Cardiac ventricle fibroblast (primary cell): ENCODE measurements at places on chromosomes 7 and 10. TPM values are rescaled to one million over a fixed set of nuclear protein-coding genes. Genes with fewer than 3 reads are reported as not detected.

CTTNBP2 gene
- 0.15 and 0.37 TPM in 2 replicates for total RNA-seq

NDUFA5 gene
- 25.3 and 34.2 TPM in 2 replicates for total RNA-seq

RARRES2 gene
- total RNA-seq = 24.6 and 30.5 TPM in 2 replicates

LRIT1 gene
- total RNA-seq = not detected in 2 replicates

ACHE gene
- total RNA-seq = not detected in 2 replicates

CHN2 gene
- 0.37 and 0.93 TPM in 2 replicates for total RNA-seq

GPR15LG gene
- total RNA-seq = not detected in 2 replicates

LIPM gene
- total RNA-seq = not detected in 2 replicates

GLI3 gene
- 11.1 and 12.9 TPM in 2 replicates for total RNA-seq

SUN3 gene
- total RNA-seq = not detected in 2 replicates

SNCG gene
- 6.4 and 9.0 TPM in 2 replicates for total RNA-seq

VWDE gene
- not detected in 2 replicates for total RNA-seq

MOGAT3 gene
- not detected in 2 replicates for total RNA-seq

PNLIP gene
- total RNA-seq = not detected in 2 replicates

PAPOLB gene
- 0.24 TPM in 1 of 2 replicates, not detected in the other for total RNA-seq

PLAU gene
- total RNA-seq = 34.6 and 39.9 TPM in 2 replicates

SPDYE16 gene
- 0.75 TPM in 1 of 2 replicates, not detected in the other for total RNA-seq

LIPJ gene
- not detected in 2 replicates for total RNA-seq

ATOH7 gene
- total RNA-seq = not detected in 2 replicates

AMPH gene
- total RNA-seq = 6.3 and 9.0 TPM in 2 replicates

SPDYE6 gene
- not detected in 2 replicates for total RNA-seq

EGFR gene
- total RNA-seq = 40.8 and 46.0 TPM in 2 replicates

LAMTOR4 gene
- total RNA-seq = 117 and 132 TPM in 2 replicates

RASA4 gene
- total RNA-seq = 5.1 and 7.1 TPM in 2 replicates

BTAF1 gene
- total RNA-seq = 14.7 and 16.9 TPM in 2 replicates

LRRC4 gene
- total RNA-seq = not detected in 2 replicates

MTPN gene
- 72.3 and 85.7 TPM in 2 replicates for total RNA-seq

SPDYE5 gene
- not detected in 2 replicates for total RNA-seq

ATE1 gene
- total RNA-seq = 10.9 and 13.5 TPM in 2 replicates

TUBAL3 gene
- not detected in 2 replicates for total RNA-seq

RASSF4 gene
- total RNA-seq = 6.4 and 7.4 TPM in 2 replicates
